ENCODE measurements at places on chromosomes 16 and 17.

- no peak overlapping the region for H3K27ac ChIP-seq
- no peak for DNase-seq
- no peak overlapping the region for H3K4me3 ChIP-seq
- no peaks in the 10 kb centered on the region for H3K4me1 ChIP-seq
These were observed 603.0 kb upstream of the CDH8 start for GRCh38 chr16:62638964-62639870.

- H3K36me3 ChIP-seq: peaks cover 71% of the 10 kb centered on the region
- H3K4me3 ChIP-seq: no peak overlapping the region
- H3K27me3 ChIP-seq: no peaks in the 10 kb centered on the region
- DNase-seq: no peak
- peaks cover 37% of the 10 kb centered on the region for H3K4me1 ChIP-seq
- no peak overlapping the region for H3K27ac ChIP-seq
These were observed 70.3 kb downstream of the N4BP1 start for GRCh38 chr16:48539485-48540221.

GRCh38 chr16:64455275-64455674, 666.6 kb downstream of the CDH11 start:
- no peaks in the 10 kb centered on the region for H3K27me3 ChIP-seq
- H3K4me1 ChIP-seq: no peaks in the 10 kb centered on the region
- H3K36me3 ChIP-seq: no peaks in the 10 kb centered on the region
- H3K27ac ChIP-seq: no peak overlapping the region
- no peak overlapping the region for H3K4me3 ChIP-seq
- no peak for DNase-seq

DNA sequence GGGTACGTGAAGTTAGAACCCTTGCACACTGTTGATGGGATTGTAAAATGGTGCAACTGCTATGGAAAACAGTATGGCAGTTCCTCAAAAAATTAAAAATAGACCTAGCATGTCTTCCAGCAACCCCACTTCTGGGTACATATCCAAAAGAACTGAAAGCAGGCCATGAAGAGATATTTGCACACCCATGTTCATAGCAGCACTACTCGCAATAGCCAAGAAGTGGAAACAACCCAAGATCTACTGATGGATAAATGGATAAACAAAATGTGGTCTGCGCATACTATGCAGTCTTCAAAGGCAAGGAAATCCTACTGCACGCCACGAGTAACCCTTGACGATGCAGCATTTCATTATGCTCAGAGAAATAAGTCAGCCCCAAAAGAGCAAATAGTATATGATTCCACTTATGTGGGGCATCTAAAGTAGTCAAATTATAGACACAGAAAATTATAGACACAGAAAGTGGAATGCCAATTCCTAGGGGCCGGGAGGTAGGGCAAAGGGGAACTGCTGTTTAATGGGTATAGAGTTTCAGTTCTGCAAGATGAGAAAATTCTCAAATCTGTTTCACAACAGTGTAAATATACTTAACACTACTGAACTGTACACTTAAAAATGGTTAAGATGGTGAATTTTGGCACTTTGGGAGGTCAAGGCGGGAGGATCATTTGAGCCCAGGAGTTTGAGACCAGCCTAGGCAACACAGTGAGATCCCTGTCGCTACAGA, 17.2 kb downstream of the CORO7 start:
- H3K27ac ChIP-seq: no peak overlapping the region
- H3K36me3 ChIP-seq: peaks cover 57% of the 10 kb centered on the region
- DNase-seq: no peak
- H3K27me3 ChIP-seq: no peaks in the 10 kb centered on the region

DNA sequence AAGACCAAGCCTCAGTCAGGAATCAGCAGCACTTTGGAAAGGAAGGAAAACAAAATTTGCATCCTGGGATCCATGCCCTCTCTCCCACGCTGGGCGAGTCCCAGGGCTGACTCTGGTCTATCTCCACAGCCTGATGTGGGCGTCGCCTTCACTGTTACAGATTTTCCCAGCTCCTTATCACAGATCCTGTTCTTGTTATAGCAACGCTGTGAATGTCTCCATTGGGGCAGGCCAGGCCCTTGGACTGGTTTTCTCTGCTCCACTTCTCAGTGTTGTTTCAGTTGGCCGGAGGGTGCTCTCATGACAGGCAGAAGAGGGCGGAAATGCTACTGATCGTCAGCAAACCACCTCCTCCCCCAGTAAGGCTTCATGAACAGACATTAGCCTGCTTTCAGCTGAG, 127.9 kb upstream of the CDH11 start:
- no peaks in the 10 kb centered on the region for H3K27me3 ChIP-seq
- peak overlapping the region; percentile 16 for H3K27ac ChIP-seq
- H3K4me1 ChIP-seq: no peaks in the 10 kb centered on the region
- no peak for DNase-seq

DNA sequence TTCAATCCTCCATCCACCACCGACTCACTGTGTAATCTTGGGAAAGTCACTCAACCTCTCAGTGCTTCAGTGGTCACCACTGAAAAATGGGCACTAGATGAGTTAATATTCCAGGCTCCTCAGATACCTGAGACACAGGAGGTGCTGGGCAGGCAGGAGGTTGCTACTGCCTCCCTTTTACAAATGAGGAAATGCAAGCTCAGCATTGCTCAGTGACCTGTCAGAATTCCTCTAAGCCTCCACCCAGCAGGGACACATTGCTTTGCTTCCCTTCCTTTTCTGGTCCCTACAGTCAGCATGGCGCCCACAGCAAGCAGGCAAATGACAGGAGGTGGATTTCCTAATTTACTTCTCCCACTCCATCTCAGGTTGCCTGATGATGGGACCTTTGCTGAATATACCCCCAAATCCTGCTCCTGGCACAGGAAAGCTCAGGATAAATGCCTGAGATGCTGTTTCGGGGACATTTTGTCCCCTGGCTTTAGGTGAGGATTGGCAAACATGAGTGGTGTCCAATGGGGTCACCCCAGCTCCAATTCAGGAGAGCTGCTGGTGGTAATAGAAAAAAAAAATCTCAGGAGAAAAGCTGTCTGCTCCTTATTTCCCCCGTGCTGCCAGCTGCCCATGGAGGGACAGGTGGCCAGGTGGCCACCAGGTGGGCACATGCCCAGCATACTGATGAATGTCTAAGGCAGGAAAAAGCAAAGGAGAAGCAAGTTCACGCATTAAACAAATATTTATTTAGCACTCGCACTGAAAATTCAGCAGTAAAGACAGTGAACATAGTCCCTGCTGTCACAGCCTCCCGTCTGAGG, 5.0 kb upstream of the KRT13 start:
- no peaks in the 10 kb centered on the region for H3K4me1 ChIP-seq
- no peaks in the 10 kb centered on the region for H3K27me3 ChIP-seq
- H3K36me3 ChIP-seq: no peaks in the 10 kb centered on the region
- H3K4me3 ChIP-seq: no peak overlapping the region

GRCh38 chr16:68396481-68396880, 51.8 kb downstream of the SMPD3 start:
- H3K4me3 ChIP-seq: no peak overlapping the region
- H3K27ac ChIP-seq: no peak overlapping the region
- peaks cover 10% of the 10 kb centered on the region for H3K4me1 ChIP-seq
- H3K36me3 ChIP-seq: no peaks in the 10 kb centered on the region
- H3K27me3 ChIP-seq: no peaks in the 10 kb centered on the region

DNA sequence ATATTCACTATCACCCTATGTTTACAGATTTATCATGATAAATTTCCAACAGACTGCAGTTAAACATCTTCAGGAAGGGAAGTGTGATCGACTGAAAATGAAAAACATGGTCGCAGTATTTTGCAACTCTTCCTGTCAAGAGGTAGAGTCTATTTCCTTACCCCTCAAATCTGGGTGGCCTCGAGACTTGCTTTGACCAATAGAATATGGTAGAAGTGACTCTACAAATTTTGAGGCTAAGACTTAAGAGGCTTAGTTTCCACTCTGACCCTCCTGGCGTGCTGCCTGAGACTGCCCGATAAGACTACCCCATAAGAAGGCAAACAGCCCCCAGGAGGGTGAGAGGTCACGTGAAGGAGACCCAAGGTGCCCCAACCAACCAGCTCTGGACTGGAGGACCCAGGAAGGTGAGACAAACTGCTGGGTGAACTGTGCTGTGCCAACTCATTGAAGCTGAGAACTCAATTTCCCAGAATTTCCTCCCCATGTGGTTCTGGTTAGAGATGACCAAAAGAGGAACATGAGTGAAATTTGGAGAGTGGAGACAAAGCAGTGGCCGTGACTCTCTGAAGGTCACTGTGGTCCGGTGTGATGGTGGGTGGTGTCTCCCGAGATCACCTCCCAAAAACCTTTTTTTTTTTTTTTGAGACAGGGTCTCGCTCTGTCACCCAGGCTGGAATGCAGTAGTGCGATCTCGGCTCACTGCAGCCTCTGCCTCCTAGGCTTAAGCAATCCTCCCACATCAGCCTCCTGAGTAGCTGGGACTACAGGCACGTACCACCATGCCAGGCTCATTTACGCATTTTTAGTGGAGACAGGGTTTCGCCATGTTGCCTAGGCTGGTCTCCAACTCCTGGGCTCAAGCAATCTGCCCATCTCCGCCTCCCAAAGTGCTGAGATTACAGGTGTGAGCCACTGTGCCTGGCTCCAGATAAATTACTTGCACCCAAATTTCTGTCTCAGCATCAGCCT, 38.2 kb upstream of the LITAF start:
- peaks cover 23% of the 10 kb centered on the region for H3K4me1 ChIP-seq
- DNase-seq: no peak
- H3K4me3 ChIP-seq: no peak overlapping the region
- no peaks in the 10 kb centered on the region for H3K27me3 ChIP-seq
- no peak overlapping the region for H3K27ac ChIP-seq

GRCh38 chr17:1153795-1154546, 25.8 kb downstream of the ABR start:
- H3K27me3 ChIP-seq: no peaks in the 10 kb centered on the region
- H3K4me1 ChIP-seq: peaks cover 56% of the 10 kb centered on the region
- peak overlapping the region; percentile 92 for H3K27ac ChIP-seq
- no peak overlapping the region for H3K4me3 ChIP-seq

GRCh38 chr17:49015924-49016774, 19.0 kb downstream of the IGF2BP1 start:
- H3K4me1 ChIP-seq: peaks cover 34% of the 10 kb centered on the region
- H3K27me3 ChIP-seq: no peaks in the 10 kb centered on the region
- no peak for DNase-seq
- H3K4me3 ChIP-seq: no peak overlapping the region
- H3K36me3 ChIP-seq: peaks cover 7% of the 10 kb centered on the region
- peak overlapping the region; percentile 43 for H3K27ac ChIP-seq

GRCh38 chr16:30063893-30064728, 1.4 kb upstream of the ALDOA start:
- peaks cover 43% of the 10 kb centered on the region for H3K36me3 ChIP-seq
- H3K4me1 ChIP-seq: peaks cover 48% of the 10 kb centered on the region
- peak overlapping the region; percentile 98 for H3K4me3 ChIP-seq
- peak; percentile 86 for DNase-seq
- H3K27ac ChIP-seq: peak overlapping the region; percentile 98

DNA sequence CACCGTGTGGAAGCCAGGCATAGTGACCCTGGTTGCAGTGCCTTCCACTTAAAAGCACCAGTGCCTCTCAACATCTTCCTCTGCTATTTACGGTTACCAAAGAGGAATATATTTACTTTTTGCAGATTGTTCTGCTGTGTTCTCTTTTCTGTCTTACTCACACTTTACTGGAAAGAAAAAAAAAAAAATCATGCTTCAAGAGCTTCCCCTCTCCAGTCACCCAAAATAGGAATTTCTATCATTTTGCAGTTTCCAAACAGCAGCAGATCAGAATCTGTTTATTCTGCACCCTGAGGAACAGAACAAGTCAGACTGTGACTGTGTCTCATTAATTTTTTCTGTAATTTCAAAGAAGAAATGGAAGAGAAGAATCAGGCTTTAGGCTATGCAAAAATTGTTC, 96.1 kb downstream of the KCNJ2 start:
- H3K4me1 ChIP-seq: no peaks in the 10 kb centered on the region
- no peaks in the 10 kb centered on the region for H3K27me3 ChIP-seq
- H3K27ac ChIP-seq: no peak overlapping the region
- no peak for DNase-seq
- H3K4me3 ChIP-seq: no peak overlapping the region
- no peaks in the 10 kb centered on the region for H3K36me3 ChIP-seq

- H3K27ac ChIP-seq: no peak overlapping the region
- peaks cover 18% of the 10 kb centered on the region for H3K27me3 ChIP-seq
- no peak for DNase-seq
- no peaks in the 10 kb centered on the region for H3K36me3 ChIP-seq
- no peak overlapping the region for H3K4me3 ChIP-seq
- H3K4me1 ChIP-seq: peaks cover 14% of the 10 kb centered on the region
These were observed 3.9 kb upstream of the WNT9B start for GRCh38 chr17:46847204-46848191.

DNA sequence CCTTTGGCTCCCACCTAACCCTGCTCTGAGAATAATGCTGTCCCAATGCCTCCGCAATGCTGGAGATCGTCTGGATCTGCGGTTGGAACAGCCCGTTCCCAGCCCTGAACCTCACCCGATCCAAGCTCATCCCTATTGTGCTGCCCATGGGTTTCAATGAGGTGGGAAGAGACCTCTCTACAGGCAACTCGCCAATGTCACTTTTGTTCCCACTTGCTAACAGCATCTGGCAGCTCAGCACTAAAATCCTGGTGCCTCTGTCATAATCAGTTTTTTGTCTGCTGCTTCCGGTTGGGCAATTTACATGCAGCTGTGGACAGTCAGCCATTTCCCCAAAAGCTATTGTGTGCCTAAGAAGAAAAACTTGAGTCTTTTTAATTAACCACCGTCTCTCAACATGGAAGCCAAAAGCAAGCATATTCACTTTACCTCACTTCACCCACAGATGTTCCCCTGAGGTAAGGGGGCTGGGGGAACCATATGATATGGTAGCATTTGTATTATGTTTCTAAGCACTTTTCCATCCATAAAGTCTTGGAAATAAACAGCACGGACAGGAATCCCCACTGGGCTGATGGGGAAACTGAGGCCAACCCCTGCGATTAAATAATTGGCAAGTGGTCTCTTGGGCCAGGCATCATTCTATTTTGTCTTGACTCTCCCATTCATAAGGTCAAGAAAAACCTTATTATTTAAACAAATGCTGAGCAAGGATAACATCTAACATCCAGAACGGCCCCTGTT, 159.2 kb upstream of the CDH5 start:
- no peaks in the 10 kb centered on the region for H3K4me1 ChIP-seq
- no peak overlapping the region for H3K27ac ChIP-seq
- DNase-seq: peak; percentile 30
- H3K4me3 ChIP-seq: no peak overlapping the region
- no peaks in the 10 kb centered on the region for H3K36me3 ChIP-seq
- H3K27me3 ChIP-seq: no peaks in the 10 kb centered on the region

- H3K27ac ChIP-seq: no peak overlapping the region
- H3K4me3 ChIP-seq: no peak overlapping the region
- DNase-seq: no peak
These were observed 2.7 kb downstream of the TXNDC17 start for GRCh38 chr17:6643451-6644125.

GRCh38 chr17:78441271-78441971, 63.0 kb downstream of the PGS1 start:
- H3K4me3 ChIP-seq: no peak overlapping the region
- no peak overlapping the region for H3K27ac ChIP-seq
- no peaks in the 10 kb centered on the region for H3K4me1 ChIP-seq
- no peak for DNase-seq

DNA sequence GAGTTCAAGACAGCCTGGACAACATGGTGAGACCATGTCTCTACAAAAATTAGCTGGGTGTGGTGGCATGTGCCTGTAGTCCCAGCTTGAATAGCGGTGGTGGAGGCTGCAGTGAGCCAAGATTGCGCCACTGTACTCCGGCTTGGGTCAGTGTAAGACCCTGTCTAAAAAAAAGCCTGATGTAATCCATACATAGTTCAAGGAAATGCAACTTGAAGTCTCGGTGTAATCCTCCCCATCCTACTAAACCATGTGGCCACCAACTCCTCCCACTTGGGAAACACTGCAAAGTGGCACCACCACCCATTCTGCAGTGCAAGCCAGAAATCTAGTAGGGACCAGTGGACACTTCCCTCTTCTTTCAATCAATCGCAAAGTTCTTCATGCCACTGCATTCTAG, 5.4 kb upstream of the KPNB1 start:
- peaks cover 12% of the 10 kb centered on the region for H3K4me1 ChIP-seq
- no peaks in the 10 kb centered on the region for H3K27me3 ChIP-seq
- H3K27ac ChIP-seq: no peak overlapping the region
- no peak for DNase-seq
